NT2/D1 (cell line): ENCODE measurements at places on chromosomes 5 and 9.

- DNase-seq, result no peak
Observed at GRCh38 chr9:99340281-99340680, 118.2 kb downstream of the SEC61B start.

DNA sequence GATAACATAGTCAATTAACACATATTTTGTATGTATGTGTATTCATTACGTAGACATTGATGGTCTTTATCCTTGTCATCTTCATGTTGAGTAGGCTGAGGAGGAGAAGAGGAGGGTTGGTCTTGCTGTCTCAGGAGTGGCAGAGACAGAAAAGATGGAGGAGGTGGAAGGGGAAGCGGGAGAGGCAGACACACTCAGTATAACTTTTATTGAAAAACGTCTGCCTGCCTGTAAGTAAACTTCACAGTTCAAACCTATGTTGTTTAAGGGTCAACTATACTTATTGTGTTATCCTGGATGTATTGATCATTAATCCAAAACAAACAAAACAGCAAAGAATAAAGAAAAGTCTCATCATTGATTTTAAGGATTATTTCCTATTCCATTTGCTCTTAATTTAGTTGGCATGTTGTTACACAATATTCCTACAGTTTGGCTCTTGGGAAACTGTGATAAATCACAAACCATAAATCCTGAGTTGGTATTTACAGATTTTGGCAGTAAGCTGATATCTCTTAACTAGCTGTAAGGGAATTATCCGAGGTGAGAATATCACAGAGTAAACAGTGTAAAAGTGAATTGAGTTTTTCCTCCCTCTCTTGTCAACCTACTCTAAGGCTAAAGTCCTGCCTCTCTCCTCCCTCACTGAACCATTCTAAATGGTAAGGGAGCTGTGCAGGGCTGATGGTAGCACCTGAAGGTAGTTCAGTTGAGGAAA lies 487.2 kb downstream of the SPATA31D1 start:
- no peak for DNase-seq

DNA sequence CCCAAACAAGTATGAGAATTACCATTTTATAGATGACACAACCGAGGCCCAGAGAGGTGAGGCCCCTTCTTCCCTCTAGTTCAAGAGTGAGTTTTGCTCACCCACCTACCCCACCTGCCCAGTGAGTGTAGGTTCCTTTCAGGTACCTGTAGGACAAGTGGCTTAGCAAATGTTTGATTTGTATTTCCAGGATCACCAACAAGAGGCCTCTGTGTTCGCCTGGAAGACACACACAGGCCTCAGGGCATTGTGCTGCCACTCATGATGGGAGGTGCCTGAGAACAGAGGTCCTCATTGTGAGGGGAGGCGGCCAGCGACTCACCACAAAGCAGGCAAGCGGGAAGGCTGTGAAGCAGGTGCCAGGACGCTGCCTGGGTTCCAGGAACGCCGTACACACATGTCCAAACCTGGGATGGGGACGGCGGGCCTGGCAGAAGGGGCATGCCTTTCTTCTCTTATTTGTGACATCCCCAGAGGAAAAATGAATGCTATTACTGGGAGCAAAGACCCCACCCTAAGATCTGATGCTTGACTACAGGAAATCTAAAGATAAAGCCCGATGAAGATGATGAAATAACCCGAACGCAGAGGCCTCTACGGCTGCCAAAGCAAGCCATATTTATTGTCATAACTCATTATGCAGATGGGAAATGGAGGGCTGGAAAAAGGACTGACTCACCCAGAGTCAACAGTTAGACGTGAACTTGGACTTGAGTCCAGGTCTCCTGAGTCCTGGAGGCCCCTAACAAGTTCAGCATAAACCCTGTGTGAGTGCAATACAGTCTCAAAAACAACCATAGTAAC lies 60.2 kb upstream of the SLC25A51 start:
- DNase-seq, result no peak

- DNase-seq, result no peak
Observed at GRCh38 chr9:88789785-88790184, 201.5 kb upstream of the S1PR3 start.

DNA sequence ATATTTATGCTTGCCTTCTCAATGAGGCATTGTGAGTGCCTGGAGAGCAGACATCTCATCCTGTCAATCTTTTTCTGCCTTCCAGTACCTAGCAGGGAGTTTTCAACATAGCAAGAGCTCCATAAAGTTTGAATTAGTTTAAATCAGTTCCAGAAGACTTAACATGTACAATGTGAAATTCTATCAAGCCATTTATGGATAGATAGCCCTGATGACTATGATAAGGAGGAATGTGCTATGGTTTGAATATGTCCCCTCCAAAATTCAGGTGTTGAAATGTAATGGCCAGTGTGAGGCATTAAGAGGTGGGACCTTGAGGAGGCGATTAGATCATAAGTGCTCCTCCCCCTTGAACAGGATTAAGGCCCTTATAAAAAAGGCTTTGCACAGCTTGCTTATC lies 306.9 kb upstream of the SMARCA2 start:
- no peak for DNase-seq

GRCh38 chr5:42927730-42928129 lies 112.4 kb downstream of the ANXA2R start:
- DNase-seq, result no peak

DNA sequence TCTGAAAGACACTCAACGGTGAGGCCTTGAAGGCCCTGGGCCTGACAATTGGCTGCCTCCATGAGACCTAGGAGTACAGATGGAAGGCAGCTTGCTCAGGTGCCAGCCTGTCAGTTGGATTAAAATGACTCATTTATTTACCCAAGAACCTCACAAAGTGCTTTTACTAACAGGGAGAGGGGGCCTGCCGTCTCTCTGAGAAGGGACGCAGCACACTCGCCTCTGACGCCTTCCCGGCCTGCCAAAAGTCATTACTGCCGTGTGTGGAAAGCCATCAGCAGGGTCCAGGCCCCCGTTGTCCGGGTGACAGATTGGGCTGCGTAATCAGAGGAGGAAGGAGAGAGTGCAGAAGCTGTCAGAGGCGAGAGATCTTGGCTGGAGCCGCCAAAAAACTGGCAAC lies 32.4 kb downstream of the DDX31 start:
- no peak for DNase-seq

DNA sequence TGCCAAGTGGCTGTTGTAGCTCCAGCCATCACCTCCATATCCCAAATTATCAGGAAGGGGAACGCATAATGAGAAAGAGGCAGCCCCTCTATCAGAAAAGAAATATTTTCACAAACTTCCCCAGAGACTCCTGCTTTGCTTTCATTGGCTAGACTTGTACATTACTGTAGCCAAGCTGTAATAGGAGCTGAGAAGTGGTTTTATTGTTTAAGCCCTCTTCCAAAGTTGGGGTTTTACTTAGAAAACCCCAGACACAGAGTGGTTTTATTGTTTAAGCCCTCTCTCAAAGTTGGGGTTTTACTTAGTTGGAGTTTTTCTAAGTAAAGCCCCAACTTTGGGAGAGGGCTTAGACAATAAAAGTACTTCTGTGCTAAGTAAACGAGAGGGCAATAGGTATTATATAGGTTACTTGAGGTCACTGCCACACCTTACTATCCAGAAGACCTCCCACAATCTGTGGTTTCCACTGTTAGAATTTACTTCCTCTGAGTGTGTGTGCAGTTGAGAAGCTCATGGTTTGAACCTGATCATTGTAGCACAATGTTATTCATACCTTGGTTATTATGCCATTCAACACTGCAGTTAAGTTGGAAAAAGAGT lies 215.7 kb upstream of the OTULINL start:
- no peak for DNase-seq

GRCh38 chr5:170361116-170361515 lies 28.1 kb downstream of the KCNMB1 start:
- no peak for DNase-seq

- DNase-seq, result peak; percentile 6
Observed at GRCh38 chr5:96893342-96893741, 17.0 kb downstream of the ERAP2 start.

GRCh38 chr5:146719179-146719578 lies 159.4 kb downstream of the PPP2R2B start:
- no peak for DNase-seq

- peak; percentile 46 for DNase-seq
Observed at GRCh38 chr5:56671571-56671970, 143.8 kb upstream of the MAP3K1 start.

DNA sequence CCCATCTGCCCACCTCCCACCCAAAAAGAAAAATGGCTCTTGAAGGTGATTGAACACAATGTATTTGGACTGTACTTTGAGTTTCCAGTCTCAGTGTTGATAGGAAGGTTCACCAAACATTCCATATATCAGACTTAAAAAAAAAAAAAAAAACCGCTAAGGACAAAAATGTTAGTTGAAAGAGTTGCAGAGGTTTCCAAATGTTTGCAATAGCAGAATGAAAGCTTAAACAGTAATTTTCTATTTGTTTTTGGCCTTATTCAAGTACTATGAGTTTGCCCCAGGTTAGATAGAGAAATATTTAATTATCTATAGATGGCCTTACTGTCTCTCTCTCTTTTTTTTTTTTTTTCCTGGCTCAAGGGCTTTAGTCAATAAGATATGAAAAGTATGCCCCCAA lies 6.1 kb downstream of the LRRTM2 start:
- DNase-seq, result no peak

DNA sequence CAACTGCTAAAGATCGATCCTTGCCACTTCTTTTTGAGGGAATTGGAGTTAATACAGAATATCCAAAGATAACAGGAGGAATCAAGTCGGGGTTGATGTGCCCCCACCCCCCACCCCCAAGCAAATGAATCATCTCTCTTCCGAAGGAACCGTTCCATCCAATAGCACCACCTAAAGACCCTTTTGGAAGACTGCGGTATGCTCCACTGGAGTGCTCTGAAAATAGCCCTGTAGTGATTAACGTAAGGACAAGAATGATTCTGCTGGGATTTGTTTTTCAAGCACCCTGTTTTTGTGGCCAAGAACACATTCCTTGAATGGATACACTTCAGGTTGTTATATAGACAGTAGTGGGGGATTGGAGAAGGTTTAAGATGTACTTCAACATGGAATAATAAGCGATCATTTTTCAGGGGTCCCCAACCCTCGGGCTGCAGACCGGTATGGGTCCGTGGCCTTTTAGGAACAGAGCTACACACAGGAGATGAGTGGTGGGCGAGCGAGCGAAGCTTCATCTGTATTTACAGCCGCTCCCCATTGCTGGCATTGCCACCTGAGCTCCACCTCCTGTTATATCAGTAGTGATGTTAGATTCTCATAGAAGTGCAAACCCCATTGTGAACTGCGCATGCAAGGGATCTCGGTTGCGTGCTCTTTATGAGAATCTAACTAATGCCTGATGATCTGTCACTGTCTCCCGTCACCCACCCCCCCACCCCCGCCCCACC lies 44.5 kb upstream of the TMEM252 start:
- DNase-seq, result no peak
